ENCODE measurements at places on chromosomes 1 and 21.

GRCh38 chr1:103788377-103788776 is 38.7 kb downstream of the AMY1C start:
- DNase-seq: no peak

GRCh38 chr21:41610042-41610839 is 102.3 kb upstream of the TMPRSS2 start:
- no peak for DNase-seq

DNA sequence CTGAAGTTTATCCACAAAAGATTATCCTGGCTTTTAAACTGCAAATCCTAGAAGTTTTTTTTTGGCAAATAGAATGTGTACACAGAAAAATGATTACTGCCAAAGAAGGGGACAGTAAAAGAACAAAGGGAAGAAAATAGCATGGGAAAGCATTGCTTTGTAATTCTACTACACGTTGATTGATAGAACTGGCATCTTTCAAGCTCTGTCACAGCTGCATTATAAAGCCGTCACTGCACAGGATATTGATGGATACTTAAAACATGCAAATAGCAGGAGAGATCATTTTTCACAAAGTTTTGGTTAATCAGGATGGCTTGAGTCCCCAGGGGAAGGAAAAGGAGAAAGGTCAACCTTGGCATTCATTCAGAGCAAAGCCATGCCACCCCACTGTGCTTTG is 183.7 kb upstream of the RRP15 start:
- no peak for DNase-seq

- no peak for DNase-seq
These were observed 64.0 kb upstream of the KCNK2 start for GRCh38 chr1:215018555-215018954.

GRCh38 chr1:47784497-47784822 is 212.7 kb downstream of the TRABD2B start:
- DNase-seq: no peak

GRCh38 chr1:234256359-234256758 is 116.9 kb upstream of the COA6 start:
- DNase-seq: no peak

DNA sequence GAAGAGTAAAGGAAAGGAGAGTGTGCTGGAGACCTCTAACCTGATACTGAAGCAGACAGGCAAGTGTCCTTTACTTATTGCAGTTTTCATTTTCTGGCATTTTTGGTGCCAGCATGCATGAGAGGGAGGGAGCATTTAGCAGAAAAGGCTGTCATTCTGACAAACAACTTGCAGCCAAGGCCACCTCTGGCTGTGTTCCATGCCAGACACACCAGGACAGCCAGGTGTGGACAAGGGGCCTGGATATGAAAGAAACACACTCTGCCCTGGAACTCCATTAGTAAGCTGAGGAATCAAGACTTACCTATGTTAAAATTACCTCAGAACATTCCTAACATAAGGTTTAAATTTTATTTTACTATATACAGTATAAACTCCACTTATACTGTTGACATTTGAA is 365.4 kb upstream of the CAMK1G start:
- no peak for DNase-seq

Data from effector memory CD8-positive, alpha-beta T cell (primary cell).